ENCODE measurements at places on chromosomes 4 and X.
A peak's percentile ranks its signal among the peaks of the same experiment; 100 is the strongest.

DNA sequence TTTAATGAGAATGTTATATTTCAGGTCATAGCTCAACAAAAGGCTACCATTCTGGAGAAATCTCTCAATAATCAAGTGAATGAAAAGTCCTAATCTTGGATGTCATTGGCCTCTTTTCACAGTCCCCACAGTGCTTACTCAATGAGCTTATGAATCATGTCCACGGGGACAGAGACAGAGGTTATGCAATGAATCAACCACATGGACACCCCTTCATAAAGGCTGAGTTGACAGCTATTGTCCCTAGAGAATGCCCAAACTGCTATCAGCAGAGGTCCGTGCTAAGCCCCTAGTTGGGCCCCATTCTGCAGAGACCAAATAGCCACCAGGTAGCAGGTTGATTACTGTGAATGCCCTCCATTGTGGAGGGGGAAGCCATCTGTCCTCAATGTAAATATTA, 158.1 kb downstream of the LHFPL1 start:
- no peak for DNase-seq

DNA sequence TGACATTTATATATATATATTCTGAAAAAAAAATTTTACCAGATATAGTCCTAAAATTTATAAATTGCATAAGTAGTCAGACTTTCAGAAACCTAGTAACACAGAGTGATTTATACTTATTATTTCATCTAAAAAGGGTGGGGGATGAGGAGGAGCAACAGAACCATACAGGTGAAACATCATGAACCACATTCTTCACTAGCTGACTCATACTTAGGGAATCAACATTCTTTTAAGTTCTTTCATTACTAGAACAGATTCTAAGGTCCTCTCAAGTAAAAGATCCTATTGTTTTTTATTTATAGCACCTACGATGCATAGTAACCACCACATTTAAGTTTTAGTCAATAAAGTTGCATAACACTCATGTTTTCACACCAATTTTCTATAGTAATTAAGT, 166.1 kb downstream of the LRBA start:
- DNase-seq = no peak

DNA sequence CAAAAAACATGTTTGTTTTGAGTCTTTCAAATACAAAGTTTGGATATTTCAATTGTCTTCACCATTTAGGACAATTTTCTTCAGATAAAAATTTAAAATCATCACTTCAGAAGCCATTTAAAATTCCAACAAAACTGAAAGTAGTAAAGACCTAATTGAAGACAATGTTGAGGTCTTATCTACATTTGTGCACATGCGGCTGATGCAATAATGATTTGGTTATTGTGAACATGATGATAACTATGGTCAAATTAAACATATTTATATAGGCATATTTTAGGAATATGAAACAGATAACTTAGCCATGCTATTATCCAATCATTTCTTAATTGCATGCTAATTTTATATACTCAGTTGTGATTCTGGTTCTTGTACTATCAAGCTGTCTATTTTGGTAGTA, 407.5 kb downstream of the GALNTL6 start:
- DNase-seq = no peak

DNA sequence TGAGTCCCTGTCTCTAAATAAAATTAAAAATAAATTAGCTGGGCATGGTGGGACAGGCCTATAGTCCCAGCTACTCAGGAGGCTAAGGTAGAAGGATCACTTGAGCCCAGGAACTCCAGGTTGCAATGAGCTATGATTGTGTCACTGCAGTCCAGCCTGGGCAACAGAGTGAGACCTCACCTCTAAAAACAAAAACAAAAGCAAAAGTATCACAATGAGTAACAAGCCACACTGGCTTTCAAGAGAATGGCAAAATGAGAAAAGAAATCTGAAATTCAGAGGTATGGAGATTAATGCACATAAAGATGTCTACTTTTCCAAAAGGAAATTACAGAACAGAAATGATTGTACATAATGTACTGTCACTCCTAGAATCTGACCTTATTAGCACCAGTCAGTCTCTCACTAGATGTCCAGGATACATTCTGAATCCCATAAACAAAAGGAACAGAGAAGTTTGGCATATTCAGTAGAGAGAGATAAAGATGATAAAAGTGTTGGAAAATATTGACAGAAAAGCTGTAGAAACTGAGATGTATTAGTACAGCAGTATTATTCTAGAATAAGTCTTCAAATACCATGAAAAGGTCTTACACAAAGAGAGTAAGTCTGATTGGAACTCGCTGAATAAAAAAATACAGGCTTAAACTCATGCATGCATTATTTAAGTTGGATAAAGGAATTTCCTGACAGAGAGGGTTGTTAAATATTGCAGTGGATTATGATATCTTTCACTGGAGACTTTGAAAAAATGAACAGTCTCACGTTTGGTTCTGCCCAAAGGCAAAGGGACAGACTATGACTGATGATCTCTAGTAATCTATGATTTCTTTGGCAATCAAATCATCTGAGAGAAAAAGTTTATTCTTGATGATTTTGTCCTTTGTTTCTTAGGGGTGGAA, 102.5 kb downstream of the SH3RF1 start:
- DNase-seq = no peak

- DNase-seq = no peak
These were observed 151.1 kb upstream of the FTHL17 start for GRCh38 chrX:31222946-31223345.

GRCh38 chr4:6526671-6527091, 48.3 kb upstream of the MAN2B2 start:
- DNase-seq = no peak

- no peak for DNase-seq
These were observed 44.7 kb upstream of the FGF13 start for GRCh38 chrX:138756234-138756633.

GRCh38 chr4:172740434-172740833, 428.2 kb upstream of the GALNT7 start:
- no peak for DNase-seq

DNA sequence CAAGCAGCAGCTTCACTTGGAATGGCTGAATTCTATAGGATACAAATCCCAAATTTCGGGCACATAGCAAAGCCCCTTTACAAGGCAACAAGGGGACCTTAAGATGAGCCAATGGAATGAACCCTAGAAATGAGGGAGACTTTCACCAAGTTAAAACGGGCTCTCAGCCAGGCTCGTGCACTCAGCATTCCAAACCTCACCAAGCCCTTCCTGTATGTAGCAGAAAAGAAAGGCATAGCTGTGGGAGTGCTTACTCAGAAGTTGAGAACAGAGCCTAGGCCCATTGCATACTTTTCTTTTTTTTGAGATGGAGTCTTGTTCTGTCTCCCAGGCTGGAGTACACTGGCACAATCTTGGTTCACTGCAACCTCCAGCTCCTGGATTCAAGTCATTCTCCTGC, 10.8 kb upstream of the HERC5 start:
- no peak for DNase-seq

- DNase-seq = no peak
These were observed 210.0 kb downstream of the SPANXN3 start for GRCh38 chrX:143306991-143307937.

DNA sequence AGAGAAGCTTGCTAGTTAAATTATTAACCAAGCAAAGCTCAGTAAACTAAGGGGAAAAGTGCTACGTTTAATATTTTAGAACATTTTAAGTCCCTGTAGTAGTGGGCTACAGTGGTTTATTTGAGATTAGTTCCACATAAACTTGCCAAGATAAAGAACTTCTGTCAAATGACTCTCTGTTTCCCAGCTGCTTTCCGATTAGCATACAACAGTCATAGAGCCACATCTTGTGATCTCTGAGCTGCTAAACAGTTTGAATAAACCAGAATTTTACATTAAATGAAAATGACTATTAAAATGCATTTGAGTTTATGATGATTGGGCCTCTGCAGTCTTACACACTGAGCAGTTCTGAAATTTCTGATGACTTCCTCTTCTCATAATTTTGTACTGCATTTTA, 568.5 kb downstream of the IQCM start:
- no peak for DNase-seq

- DNase-seq = no peak
These were observed 19.3 kb downstream of the JAKMIP1 start for GRCh38 chr4:6180841-6181631.

DNA sequence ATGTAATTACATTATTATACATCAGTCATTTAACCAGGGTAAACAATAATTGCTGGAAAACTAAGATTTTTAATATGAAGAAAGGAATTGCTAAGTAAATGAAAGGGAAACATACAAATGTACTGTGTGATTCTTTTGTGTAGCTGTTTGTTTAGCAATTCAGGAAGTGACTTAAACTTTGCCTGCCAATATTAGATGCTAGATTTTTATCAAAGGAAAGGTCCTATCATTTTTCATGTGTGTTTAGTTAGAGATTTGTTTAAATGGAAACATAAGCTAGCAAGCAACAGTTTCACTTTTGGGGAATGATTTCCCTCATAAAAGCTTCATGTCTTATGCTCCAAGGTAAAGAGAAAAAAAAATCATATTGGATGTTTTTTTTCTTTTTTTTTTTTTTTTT, 95.1 kb upstream of the LIMCH1 start:
- no peak for DNase-seq

DNA sequence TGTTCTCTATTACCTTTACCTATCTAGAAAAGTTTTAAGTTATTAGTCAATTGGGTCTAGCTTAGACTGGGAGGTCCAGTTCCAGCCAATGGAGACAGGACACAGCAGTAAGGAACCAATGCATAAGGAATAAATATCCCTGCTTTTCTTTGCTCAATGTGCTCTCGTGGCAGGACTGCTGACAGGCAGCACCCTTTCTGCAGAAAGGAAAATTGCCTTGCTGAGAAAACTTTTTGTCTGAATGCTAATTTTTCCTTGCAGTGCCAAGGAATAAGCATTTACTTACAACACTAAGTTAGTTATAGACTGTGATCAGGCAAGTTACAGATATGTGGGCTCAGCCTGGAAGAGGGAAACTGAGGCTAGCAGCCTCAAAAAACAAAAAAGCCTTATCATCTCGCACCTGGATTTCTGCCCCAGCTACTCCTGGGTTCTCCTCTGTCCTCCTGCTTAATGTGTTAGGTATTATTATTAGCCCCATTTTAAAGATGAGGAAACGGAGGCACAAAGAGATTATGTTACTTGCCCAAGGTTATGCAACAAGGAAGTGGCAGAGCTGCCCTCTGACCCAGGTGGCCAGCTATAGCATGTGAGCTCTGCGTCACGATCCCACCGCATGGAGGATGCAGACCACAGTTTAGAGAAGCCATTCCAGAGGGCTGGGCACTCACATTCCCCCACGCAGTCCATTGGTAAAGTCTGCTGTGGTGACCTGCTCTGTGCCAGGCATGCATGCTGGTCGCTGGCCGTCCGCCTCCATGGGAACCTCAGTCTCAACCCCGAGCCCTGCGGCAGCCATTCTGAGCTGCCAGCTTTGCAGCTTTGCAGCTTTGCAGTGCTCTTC, 40.5 kb upstream of the C4orf50 start:
- no peak for DNase-seq

GRCh38 chrX:148728901-148729300, 228.5 kb downstream of the AFF2 start:
- DNase-seq = no peak

DNA sequence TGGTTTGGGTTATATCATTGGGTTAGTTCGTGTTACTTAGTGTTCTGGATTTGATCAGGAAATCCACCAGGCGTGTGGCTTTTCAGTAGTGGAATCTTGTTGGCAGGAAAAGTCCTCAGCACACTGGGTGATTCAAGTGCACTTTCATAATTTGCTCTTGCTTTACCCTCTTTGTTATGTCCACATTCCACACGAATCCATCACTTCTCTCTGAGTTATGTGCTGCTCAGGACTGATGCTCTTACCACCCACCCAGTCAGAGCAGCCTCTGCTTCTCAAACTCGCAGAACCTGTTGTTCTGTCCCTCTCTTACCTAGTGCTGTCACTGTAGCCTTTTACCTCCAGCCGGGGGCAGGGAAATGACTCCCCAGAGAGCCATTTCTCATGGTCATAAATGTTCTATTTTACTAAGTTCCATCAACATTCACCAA, 37.2 kb upstream of the SCRG1 start:
- DNase-seq = no peak

DNA sequence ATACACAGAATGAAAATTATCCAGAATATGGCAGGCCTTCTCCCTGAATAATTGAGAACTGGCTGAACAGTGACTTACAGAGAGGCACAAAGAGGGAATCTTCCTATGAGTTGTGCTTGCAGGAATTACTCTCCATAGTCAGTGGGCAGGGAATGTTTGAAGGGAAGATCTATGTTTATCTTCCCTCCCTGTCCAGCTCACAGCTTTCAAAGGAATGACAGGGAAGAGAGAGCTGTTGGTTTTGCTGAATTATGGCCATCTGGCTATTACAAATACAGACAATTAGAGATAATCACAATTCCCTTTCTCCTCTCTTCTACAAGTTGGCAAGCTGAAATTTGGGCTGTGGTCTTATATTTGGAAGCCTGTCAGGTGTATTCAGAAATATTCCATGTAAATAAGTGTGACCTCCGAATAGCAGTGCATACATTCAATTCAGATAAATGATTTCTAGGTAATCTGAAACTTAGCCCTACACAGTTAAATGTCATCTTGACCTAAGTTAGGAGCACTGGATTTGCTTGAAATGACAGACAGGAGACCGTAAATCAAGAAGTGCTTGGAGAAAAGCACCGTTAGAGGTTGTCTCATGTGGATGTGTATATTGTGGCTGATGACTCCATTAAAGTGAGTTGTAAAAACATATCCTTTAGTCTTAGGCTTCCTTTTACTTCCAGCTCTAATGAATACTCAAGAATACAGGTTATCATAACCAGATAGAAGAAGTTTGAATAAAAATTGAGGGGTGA, 136.8 kb downstream of the C4orf33 start:
- DNase-seq = no peak

DNA sequence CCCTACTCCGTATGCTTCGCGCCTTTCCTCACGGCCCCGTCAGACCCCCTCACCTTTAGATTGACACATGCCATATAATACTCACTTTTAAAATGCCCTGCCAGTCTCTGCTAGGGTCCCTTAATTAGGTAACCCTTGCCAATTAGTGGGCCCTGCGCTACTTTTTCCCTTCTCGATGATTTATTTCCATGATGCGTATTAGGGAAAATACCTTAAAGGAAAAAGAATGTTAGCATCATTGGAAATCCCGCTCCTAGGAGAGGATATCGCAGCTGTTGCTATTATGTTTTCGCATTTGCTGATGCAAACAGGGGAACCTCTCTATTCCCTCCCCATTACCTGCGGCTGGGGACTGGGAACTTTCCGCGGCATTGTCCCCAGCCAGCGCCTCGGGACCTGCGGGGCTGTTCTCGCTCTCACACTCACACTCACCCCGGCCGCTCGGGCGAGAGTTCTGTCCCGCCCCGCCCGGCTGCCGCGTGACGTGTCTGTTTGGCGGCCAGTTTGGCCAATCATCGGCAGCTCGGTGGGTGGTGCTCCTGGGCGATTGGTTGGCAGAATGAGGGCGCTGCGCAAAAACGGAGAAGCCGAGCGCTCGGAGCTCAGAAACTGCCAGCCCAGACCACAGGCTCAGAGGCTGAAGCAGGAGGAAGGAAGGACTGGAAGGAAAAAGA, at the start of gene PCDH10:
Gene PCDH10 (plus strand): TSS at position 605 of the 674 bp plus-strand sequence. CDS start 847 bp downstream, outside the sequence.
- DNase-seq = peak; percentile 72

DNA sequence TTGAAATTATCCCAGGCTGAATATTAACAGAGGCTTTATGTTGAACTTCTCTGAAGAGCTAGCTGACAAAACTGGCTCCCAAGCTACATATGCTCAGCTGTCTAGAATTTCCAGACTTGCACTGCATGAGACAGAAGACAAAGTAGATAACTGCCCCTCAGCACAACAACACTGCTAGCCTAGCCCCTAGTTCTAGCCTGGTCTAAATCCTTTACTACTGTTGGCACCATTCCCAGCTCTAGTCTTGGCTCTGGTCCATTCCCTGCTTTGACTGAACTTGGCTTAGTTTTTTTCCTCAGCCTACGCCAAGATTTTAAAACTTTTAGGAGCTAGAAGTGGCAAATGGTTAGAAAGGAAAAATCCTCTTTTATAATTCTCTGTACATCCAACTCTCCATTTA, 7.6 kb upstream of the OPHN1 start:
- DNase-seq = peak; percentile 1

Measured in NCI-H2171 (cell line).